ENCODE measurements at places on chromosomes 3 and 15.

DNA sequence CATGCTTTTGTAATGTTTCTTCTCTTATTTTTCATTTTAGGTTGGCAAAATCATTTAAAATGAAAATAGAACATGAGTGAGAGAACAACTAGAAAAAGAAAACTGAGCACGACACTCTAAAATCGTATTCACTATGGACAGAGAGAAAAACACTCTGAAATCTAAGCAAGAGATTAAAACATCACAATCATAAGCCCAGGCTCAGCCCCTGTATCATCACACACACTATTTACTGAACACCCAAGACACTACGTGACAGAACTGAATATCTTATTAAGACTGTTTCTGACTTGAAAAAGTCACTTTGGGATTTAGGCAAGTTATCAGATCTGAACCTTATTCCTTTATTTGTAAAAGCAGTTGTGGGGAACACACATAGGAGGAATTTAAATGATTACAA is 82.6 kb upstream of the PLXND1 start:
- no peak for DNase-seq

DNA sequence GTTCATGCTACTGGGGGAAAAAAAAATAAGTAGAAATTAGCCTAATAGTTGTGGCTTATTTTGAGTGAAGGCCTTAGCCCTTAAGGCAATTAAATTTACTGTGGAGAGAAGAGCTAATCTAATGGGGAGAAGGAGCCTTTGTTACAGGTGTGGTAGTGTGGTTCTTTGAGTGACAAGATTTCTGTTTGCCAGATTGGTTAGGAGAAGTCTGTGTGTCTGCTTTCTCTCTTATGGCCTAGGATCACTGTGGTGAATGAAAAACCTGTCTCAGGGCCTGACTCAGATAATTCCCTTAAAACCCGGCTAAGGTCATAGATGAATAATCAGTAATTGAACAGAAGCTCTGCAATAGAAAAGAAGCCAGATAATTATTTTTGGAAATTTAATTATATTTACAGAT is 27.0 kb downstream of the OPA1 start:
- DNase-seq = no peak

DNA sequence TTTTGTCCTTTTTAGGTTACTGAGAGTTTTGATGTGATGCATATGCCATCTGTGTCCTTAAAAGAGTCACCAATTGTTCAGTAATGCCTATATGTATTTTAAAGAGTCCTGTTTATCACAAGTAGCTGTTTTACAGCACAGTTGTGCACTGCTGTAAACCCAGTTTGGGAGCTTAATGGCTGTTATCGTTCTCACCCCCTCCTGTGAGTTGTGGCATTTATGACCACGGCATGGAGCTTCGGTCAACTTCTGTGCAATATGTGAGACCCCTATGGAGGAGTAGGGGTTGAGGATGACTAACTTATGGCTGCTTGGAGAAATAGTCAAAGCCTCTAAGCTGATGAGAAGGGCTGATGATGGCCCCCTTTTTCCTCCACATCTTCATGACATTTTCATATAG is 67.2 kb downstream of the ARHGEF26 start:
- DNase-seq = no peak

- no peak for DNase-seq
Measured at GRCh38 chr3:154943981-154944380, 136.1 kb upstream of the MME start.

DNA sequence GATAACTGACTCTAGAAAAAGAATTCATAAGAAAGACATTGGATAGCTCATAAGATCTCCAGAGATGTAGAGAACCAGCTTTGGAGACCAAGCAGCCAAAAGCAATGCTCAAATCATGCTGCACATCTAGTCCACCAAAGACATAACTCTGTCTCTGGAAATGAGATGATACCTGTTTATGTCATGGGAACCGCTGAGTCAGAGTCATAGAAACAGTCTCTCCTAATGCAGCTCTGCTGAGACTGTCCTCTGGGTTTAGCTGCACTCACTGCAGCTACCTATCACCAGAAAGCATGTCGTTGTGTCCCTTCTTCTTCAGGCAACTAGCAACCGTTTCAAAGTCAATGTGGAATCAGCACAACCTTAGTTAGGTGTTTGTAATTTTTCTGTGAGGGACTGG is 218.5 kb upstream of the ROBO1 start:
- DNase-seq = no peak

DNA sequence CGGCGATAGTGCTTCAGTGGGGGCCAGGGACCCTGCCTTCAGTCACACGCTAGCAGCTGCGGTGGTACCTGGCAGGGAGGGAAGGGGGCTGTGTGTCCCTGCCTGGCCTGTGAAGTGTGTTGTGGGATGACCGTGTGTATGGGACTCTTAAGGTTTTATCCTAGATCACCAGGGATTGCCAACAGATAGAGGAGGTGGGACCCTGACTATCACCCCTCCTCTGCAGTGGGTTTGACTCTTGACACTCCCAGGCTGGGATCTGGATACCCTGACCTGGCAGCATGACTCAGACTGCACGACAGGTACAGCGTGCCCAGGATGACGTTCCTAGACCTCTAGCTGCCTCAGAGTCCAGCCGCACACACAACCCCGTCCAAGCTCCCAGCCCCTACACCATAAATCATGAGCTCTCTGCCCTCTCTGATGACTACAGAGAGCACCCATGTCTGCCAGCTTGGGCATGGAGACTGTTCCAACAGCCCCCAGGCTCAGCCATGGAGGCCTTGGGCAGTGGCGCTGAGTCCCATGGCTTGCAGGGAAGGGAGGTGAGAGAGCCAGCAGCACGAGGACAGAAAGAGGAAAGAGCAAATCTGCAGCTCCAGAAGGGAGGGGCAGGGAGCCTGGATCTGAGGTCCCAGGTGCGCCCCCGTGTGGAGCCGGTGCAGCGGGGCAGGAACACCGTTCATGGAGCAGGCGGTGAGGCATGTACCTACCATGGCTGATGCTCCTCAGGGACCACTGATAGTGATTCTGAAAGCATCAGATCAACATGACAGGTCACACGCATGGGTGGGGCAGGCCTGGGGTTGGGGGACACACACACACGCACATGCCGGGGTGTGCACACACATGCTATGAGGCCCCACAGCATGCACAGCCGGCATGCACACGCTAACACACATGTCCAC is 71.0 kb downstream of the ADAMTS7 start:
- DNase-seq = peak; percentile 50

DNA sequence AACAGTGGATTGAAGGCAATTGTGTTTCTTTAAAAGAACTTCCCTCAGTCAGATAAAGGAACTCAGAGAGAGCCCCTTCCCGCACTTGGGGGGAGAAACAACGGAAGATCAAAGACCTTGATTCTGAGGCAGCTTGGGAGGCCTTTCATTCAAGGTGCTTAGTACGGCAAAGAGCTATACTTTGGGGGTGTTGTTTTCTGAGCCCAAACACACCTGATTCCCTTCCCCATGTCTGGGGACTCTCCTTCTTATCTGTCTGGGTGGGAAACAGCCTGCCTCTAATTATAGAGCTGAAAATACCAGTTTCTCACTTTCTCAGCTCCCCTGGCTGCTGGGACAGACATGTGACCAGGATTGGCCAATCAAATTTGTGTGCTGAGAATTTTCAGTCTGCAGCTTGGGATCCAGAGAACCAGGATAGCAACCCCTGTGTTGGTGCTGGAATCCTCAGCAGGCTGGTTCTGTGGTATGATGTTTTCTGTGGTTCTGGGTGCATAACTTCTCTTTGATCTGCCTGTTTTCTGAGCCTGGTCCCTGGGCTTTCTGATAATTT is 19.4 kb upstream of the IQCF6 start:
- no peak for DNase-seq

DNA sequence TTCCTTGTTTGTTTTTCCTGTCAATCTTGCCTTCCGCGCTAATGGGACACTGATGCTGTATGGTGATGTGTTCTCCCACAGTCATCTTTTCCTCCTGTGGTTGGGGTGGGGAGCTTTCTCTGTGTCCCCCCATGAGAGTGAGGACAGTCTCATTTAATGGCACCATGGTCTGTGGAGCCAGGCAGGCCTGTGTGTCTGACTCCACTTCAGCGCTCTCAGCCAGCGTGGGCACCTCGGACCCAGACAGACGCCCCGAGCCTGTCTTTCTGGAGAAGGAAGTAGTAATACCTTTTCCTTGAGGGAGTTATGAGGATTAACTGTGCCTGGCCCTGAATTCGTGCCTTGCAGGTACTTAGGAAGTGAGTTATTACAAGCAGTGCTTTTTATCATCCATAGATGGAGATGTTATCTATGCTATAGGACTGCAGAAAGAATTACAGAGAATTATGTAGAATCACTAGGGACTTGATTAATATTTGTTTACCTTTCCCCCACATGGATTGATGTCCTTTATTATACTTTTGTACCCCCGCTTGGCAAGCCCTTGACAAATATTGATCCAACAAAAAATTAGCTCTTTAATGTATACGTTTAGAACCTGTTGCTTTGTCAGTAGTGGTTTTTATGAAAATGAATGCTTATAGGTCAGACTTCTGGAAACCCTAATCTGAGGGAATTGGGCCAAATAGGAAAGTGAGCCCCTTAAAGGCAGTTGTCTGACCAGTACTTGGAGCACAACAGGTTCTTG is 152.4 kb downstream of the PGPEP1L start:
- DNase-seq = no peak

GRCh38 chr15:43547539-43547938 is 30.1 kb downstream of the MAP1A start:
- DNase-seq = no peak

- DNase-seq = no peak
Measured at GRCh38 chr3:124363476-124363875, 366.8 kb upstream of the UMPS start.

DNA sequence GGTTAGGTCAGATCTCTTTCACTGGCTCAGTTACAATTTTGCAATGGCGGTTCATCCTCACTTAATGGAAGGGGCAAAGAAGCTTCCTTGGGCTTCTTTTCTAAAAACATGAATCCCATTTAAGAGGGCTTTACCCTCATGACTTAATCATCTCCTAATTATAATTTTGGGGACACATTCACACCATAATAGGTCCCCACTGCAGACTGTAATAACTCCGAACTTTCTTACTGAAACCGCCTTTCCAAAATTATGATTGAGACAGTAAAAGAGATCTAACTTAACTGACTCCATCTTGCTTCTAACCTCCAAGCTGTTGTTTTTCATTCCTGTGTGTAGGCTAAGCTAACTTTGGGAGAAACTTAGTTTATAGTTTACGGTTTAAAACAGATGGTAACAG is 33.3 kb upstream of the C15orf39 start:
- no peak for DNase-seq

DNA sequence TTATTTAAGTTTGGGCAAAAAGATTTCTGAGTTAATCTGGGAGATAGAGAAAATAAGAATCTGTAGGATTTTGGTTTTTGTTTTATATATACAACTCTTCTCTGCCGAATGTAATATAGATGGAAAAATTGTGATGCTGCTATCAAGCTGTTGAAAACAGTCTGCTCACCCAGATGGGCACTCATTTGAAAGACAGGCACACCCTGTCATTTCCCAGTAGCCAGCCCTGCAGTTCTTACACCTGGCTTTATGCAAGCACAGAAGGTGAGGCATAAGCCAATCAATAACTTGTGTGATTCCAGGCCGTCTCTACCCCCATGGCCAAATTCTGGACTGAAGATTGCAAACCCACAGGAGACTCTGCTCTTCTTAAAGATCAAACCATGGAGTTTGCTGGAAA is 27.1 kb upstream of the PTX3 start:
- no peak for DNase-seq

DNA sequence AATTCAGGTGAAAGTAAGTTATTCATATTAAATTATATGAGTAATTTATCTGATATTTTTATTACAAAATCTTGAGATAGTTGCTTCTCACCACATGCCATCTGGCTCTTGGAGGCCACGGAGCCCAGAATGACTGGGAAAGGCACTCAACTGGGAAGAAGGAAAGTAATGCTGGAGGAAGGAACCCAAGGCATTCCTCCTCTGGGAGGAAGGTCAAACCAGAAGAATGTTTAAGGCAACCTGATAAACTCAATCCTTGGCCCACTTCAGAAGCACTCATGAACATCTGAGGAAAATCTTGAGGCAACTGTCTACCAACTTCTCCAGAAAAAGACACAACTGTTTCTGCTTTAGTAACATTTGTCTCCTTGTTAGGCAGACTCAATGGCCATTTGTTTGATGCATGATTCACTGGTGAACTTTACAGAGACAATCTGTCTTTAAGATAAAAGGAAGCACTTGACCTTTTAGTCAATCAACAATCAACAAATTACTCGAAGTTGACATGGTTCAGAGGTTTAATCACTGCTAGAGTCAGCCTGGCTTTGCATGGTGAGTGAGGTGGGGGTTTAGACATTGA is 261.4 kb upstream of the MME start:
- no peak for DNase-seq

DNA sequence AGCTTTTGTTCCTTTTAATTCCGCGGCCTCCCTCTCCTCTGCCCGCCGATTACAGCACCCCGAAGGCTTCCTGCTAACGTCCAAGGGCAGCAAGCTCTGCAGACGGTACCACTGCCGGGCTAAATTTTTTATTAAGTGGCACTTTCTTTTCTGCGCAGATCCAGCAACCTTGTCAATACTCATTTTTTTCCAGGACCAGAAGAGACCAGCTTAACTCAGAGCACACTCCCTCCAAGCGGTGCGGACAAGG is 542 bp upstream of the MEIS2 start:
- no peak for DNase-seq

GRCh38 chr3:84717894-84718293 is 240.9 kb upstream of the CADM2 start:
- DNase-seq = no peak

DNA sequence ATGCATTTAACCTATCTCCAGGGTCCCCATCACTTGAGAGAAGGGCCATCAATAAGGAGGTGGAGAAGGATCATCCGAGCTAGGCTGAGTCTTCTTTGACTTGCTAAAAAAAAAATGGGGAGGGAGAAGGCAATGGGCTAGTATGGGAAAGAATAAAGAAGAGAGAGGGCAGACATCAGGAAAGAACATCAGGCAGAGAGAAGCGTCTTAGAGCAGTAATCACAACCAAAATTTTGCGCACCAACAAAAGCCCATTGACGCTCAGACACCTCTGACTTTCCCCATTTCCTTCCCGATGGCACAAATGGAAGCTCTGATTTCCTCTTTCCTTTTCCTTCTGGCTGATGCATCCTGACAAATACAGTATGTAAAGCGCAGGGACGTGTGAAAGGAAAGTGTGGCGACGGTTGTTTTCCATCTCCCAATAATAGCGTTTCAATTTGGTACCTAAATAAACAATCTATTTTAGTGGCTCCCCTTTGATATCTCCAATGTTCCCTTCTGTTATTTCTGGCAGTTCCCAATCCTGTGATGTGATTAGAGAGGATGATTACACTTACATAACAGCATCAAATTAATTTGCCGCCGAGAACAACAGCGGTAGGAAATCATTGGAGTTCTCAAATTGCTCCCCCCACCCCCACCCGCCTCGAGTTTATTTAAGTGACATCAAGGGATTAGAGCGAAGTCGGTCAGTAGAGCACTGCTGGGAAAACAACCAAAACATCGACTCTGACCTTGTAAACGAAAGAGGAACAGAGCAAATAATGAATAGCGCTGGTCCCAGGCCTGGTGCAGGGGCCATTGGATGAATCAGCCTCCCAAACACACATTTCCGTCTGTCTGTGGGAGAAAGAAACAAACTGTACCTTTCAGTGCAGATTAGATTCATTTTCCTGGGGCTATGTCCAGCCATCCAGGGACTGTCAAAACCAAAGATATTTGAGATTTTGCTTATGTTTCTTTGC is 273.3 kb upstream of the ICE2 start:
- no peak for DNase-seq

Data from urothelium cell line (cell line).